ENCODE measurements at places on chromosomes 6 and 20. TPM values are rescaled to one million over a fixed set of nuclear protein-coding genes. Genes with fewer than 3 reads are reported as not detected.

- no peak for DNase-seq
- H3K36me3 ChIP-seq: no peaks in the 10 kb centered on the region
- H3K27ac ChIP-seq: no peak overlapping the region
- H3K4me3 ChIP-seq: no peak overlapping the region
These were observed 14.5 kb downstream of the TREM1 start for GRCh38 chr6:41271901-41272395.

DNA sequence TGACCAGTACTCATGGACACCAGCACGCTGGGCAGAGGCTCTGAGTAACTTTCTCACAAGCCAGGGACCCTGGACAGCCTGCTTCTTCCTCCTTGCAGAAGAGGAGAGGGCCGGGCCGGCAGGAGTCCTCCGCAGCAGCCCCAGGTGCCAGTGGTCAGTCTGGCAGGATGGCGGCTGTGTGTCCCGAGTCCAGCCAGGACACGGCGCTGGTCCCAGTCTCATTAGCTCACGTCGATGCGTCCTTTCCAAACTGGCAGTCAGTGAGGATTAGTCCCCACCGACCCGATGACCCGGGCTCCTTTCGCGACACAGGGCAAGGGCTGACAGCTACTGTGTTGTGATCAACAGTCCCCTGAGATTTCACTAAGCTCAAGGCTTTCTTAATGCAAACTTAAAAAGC lies 267.0 kb downstream of the TAF4 start:
- H3K4me1 ChIP-seq: peaks cover 9% of the 10 kb centered on the region
- DNase-seq: no peak
- H3K27me3 ChIP-seq: no peaks in the 10 kb centered on the region
- no peak overlapping the region for H3K27ac ChIP-seq
- no peaks in the 10 kb centered on the region for H3K36me3 ChIP-seq

DNA sequence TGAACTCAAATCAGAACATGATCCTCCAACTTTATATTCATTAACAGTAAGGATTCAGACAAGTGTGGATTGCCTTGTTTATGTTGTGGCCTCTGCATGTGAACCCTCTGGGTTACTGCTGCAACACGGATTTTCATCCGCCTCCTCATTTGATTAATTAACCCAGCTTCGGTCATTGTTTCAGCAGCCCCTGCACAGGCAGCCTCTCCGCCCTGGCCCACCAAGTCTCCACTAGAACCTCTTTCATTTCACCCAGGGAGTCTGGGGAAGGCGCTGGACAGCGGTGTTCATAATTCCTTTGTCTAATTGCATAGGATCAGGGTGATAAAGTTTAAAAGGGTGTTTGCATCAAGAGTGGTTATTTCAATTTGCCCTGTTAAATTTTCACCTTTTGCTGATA lies 15.7 kb downstream of the NKX2-2 start:
- H3K27ac ChIP-seq: no peak overlapping the region
- H3K4me1 ChIP-seq: peaks cover 2% of the 10 kb centered on the region
- H3K36me3 ChIP-seq: peaks cover 43% of the 10 kb centered on the region
- no peak overlapping the region for H3K4me3 ChIP-seq
- no peaks in the 10 kb centered on the region for H3K27me3 ChIP-seq

DNA sequence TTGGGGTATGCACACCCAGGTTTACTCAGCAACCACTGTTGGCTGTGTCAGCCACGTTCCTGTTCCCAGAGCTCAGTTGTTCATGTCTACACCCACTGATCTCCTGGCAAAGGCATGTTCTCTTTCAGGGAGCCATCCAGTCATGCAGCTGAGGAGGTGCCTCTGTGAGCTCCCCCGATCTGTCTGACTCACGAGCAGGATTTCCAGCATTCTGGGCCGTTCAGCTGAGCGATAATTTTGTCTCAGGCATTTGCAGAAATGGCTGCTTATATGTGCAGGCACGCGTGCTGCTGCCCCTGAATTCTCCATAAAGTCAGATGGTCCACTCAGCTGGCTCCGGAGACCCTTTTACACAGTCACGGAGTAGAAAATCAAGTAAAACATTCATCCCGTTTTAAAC lies 78.4 kb upstream of the IYD start:
- H3K4me3 ChIP-seq: no peak overlapping the region
- no peak for DNase-seq
- H3K27me3 ChIP-seq: no peaks in the 10 kb centered on the region
- H3K4me1 ChIP-seq: peaks cover 9% of the 10 kb centered on the region

MUC21 gene
- not detected for total RNA-seq

C4B gene
- total RNA-seq: 0.28 TPM

ASIP gene
- not detected for total RNA-seq

CDYL gene
- 36.1 TPM for total RNA-seq

IL17F gene
- not detected for total RNA-seq

ALDH5A1 gene
- total RNA-seq: 0.78 TPM

DNA sequence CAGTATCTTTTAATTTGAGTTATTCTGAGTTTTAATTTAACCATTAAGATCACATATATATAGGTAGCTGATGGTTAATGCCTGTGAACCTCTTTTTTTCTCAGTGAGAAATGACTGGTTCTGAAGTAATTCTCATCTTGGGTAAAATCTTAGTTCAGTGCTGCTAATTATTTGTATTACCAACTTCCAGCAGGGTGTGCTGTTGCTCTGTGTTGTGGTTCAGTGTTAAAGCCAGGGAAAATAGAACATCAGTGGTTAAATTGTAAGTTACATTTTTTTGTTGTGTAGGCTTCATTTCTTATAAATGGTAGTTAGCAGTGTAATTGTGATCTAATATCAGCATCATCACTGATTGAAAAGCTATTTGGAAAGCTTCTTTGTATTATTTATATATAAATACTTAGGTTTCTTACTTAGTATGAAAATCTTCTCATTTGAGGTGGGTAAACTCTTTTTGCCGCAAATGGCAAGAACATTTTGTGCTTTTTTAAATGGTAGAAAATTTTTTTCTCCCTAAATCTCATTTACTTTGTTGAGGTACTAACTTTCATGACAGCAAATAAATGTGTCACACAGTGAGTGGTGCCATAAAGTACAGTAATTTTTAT lies 43.7 kb downstream of the CDC5L start:
- peaks cover 27% of the 10 kb centered on the region for H3K4me1 ChIP-seq
- H3K4me3 ChIP-seq: no peak overlapping the region
- H3K27ac ChIP-seq: no peak overlapping the region
- peaks cover 56% of the 10 kb centered on the region for H3K36me3 ChIP-seq
- peak; percentile 57 for DNase-seq

GRCh38 chr6:34108176-34108575 lies 37.7 kb downstream of the GRM4 start:
- H3K27ac ChIP-seq: no peak overlapping the region
- DNase-seq: no peak

DNA sequence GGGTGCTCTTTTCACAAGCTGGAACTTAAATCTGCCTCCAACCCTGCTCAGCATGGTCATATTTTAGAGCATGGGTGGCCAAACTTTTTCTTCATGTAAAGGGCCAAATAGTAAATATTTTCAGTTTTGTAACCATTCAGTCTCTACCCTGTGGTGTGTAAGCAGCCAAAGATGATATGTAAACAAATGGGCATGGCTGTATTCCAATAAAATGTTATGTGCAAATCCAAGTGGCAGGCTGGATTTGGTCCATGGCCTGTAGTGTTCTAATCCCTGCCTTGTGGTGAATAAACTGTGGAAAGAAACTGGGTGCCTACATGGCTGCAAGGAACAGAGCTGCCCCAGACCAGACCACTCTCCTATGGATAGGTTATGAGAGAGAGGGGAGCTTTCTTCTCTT lies 32.7 kb downstream of the OGFRL1 start:
- H3K36me3 ChIP-seq: no peaks in the 10 kb centered on the region
- H3K4me3 ChIP-seq: no peak overlapping the region
- no peak for DNase-seq
- no peak overlapping the region for H3K27ac ChIP-seq
- H3K4me1 ChIP-seq: peaks cover 8% of the 10 kb centered on the region

DNA sequence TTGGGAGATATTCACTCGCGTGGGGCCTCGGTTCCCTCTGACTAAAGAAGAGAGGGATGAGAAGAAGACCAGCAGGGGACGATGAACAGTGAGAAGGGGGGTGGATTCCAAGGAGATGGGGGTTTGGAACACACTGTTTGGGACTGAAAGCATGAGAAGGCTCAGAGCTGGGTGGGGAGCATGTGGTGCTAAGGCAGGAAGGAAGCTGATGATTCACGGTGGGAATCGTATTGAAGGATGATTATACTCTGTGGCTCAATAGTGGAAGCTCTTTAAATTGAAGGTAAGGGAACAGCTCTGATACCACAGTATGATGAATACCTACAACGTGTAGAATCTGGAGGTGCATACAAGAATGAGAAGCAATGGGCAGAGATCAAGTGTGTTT lies 117.5 kb upstream of the KCNK16 start:
- DNase-seq: no peak
- no peaks in the 10 kb centered on the region for H3K4me1 ChIP-seq
- no peaks in the 10 kb centered on the region for H3K36me3 ChIP-seq
- no peak overlapping the region for H3K27ac ChIP-seq
- no peaks in the 10 kb centered on the region for H3K27me3 ChIP-seq
- no peak overlapping the region for H3K4me3 ChIP-seq

- no peaks in the 10 kb centered on the region for H3K27me3 ChIP-seq
- no peaks in the 10 kb centered on the region for H3K36me3 ChIP-seq
- H3K4me3 ChIP-seq: no peak overlapping the region
- no peaks in the 10 kb centered on the region for H3K4me1 ChIP-seq
- H3K27ac ChIP-seq: no peak overlapping the region
These were observed 22.9 kb upstream of the PAX1 start for GRCh38 chr20:21682521-21682954.

SLC17A4 gene
- total RNA-seq: not detected

SASH1 gene
- total RNA-seq: 8.8 TPM

DNA sequence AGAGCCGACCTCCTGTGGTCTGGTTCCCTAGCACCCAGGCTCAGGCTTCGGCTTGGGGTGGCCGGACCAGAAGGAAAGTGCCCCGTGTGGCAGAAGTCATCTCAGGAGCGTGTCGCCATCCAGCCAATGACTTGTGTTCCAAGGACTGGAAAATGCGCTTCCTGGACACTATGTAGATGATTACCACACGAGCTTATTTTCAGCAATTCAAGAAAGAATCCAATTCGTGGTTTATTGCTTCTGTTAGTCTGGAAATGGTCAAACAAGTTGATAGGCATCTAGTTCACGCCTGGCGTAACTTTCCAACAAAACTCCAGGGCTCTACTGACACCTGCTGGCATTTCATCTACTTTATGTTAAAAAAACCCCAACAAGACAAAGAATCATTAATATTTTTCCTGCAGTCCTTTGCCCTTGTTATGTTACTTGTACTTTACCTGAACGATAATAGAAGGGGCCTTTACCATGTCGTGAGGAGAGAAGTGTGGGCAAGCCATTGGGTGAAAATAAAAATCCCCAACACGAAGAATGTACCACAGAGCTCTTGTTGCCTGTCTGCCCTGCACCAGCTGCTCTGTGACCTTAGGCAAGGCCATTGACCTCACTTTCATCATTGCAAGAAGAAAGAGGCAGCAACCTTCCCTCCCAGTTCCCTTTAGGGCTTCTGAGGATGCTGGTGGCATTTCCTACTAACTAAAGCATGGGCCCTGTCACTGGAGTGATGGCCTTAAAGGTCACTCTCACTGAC lies 154.7 kb upstream of the LAMP5 start:
- no peaks in the 10 kb centered on the region for H3K36me3 ChIP-seq
- no peak overlapping the region for H3K4me3 ChIP-seq

POM121L2 gene
- not detected for total RNA-seq

DNA sequence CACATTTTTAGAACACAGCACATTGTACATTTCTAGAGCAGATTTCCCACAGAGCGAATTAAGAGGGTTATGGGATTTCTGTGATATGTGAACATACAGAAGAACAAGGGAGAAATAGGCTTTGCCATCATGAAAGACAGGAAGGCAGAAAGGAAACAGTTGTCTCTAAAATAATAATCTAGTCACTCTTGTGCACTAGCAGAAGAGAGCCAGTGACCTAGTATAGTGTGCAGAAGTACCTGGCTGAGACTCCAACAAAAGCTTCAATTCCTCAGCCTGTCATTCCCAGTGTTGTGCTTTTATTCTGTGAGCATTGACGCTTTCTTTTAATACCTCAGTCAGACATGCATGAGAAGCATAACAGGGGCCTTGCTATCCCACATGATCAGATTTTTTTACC lies 17.8 kb upstream of the DCBLD1 start:
- H3K27me3 ChIP-seq: no peaks in the 10 kb centered on the region
- H3K4me1 ChIP-seq: peaks cover 31% of the 10 kb centered on the region
- no peak for DNase-seq
- peak overlapping the region; percentile 92 for H3K27ac ChIP-seq
- H3K4me3 ChIP-seq: no peak overlapping the region

DNA sequence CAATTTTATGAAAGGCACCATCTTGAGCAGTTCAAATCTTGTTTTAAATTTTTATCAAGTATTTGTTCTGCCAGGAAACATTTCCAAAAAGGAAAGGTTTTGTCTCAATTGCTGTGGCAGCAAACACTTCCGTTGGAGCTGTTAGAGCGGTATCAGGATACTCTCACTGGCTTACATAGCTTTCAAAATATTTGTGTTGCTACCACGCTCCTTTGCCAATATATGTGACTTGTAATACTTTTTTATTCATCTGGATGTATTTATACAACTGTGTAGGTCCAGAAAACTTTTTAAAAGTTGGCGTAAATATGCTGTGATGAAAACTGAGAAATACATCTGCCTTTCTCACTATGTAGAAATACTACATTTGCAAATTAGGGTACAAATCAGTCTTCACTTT lies 37.8 kb upstream of the NHSL1 start:
- no peak for DNase-seq
- H3K4me1 ChIP-seq: peaks cover 61% of the 10 kb centered on the region
- peaks cover 12% of the 10 kb centered on the region for H3K36me3 ChIP-seq
- H3K4me3 ChIP-seq: no peak overlapping the region
- no peaks in the 10 kb centered on the region for H3K27me3 ChIP-seq

JAG1 gene
- 40.4 TPM for total RNA-seq

SOBP gene
- 0.31 TPM for total RNA-seq

DNA sequence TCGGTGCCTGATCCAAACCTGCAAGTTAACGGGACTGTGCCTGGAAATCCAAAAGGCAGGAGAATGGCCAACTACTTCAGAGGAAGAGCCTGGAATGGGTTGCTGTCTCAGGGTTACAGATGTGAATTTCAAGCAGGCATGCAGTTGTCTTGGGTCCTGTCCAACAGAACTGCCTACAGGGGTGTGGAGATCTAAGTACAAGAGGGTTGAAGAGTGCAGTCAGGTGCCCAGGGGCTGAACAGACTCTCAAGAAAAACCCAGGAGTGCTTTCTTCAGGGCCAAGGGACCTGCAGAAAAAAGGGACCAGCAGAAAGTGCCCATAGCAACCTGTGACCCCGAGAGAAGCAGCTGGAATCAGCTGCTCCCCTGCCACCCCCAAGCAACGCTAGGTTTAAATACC lies 71.0 kb downstream of the PREP start:
- no peak overlapping the region for H3K27ac ChIP-seq
- DNase-seq: no peak
- H3K27me3 ChIP-seq: no peaks in the 10 kb centered on the region
- peaks cover 8% of the 10 kb centered on the region for H3K36me3 ChIP-seq
- H3K4me1 ChIP-seq: peaks cover 8% of the 10 kb centered on the region

GRCh38 chr6:78089531-78089930 lies 436.7 kb downstream of the MEI4 start:
- H3K27me3 ChIP-seq: no peaks in the 10 kb centered on the region
- H3K36me3 ChIP-seq: no peaks in the 10 kb centered on the region
- H3K4me3 ChIP-seq: no peak overlapping the region

GRCh38 chr6:52399511-52400312 lies 20.4 kb upstream of the EFHC1 start:
- peaks cover 3% of the 10 kb centered on the region for H3K4me1 ChIP-seq
- H3K36me3 ChIP-seq: no peaks in the 10 kb centered on the region
- peak; percentile 62 for DNase-seq
- H3K27me3 ChIP-seq: no peaks in the 10 kb centered on the region
- H3K27ac ChIP-seq: no peak overlapping the region
